ENCODE measurements at places on chromosomes 7 and 10. TPM values are rescaled to one million over a fixed set of nuclear protein-coding genes. Genes with fewer than 3 reads are reported as not detected.

DNA sequence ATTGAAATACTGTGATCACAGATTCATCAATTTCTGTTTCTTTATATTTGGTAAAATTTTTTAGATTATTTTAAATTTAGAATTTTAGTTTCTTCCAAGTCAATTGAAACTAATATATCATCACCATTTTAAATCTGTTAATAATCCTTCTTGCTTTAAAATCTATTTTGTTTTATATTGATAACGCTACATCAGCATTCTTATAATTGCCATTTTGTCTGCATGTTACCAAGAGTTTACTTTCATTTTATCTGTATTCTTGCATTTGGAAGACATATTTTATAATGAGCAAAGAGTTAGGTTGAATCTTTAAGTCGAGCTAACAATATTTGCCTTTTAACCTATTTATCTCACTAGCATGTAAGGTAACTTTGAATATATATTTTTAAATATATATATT, 890.6 kb downstream of the DNAJB9 start:
- no peak for DNase-seq

DNA sequence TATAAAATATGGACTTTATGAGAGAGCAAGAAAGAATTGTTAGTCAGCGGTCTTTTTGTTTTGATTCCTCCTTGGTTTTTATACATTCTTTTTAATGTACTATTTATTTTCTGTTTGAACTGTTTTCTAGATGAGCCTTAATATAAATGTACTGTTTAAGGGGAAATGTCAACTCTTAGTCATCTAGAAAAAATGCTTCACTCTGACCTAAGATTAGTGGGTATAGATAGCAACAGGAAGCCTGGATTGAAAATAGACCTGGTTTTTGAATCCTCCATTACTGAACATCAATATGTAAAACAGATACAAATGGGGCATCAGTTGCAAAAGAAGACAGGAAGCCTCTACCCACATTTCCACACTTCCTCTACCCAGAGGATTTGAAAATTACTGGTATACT, 87.8 kb downstream of the CHRM2 start:
- no peak for DNase-seq

The CPA4 gene
- total RNA-seq = 98.8 TPM

- no peak for DNase-seq
Measured at GRCh38 chr7:52955522-52955921, 79.9 kb upstream of the POM121L12 start.

DNA sequence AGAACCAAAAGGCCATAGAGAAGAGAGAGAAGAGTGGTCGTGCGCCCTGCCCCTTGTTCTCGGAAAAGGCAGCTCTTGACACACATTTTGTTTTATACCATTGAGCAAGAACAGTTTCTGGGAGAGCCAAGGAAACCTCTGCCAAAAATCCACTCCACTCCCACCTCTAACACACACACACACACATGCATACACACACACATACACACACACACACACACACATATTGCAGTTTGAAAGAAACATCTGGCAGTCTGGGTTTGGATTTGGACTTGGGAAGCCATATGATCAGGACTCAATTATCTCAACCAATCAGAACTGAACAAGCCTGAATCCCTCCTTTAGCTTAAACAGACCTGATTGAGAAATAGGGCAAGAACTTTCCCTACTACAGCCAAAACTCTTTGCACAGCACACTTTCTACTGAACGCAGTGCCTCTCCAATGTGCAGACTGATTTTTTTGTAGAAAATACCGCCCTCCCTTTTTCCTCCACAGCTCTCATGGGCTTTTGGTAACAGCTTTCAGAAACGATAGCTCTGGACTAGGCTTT, 484.0 kb upstream of the ZWINT start:
- no peak for DNase-seq

The TCERG1L gene
- 0.03 TPM for total RNA-seq
